ENCODE measurements at places on chromosomes 2 and 18. TPM values are rescaled to one million over a fixed set of nuclear protein-coding genes. Genes with fewer than 3 reads are reported as not detected.

The TMEM247 gene
- total RNA-seq, result not detected

The REEP1 gene
- 28.1 TPM for total RNA-seq

The UGT1A4 gene
- total RNA-seq, result not detected

The CCDC178 gene
- not detected for total RNA-seq

The KYNU gene
- 2.1 TPM for total RNA-seq

The UGT1A3 gene
- not detected for total RNA-seq

The NT5DC4 gene
- total RNA-seq, result not detected

DNA sequence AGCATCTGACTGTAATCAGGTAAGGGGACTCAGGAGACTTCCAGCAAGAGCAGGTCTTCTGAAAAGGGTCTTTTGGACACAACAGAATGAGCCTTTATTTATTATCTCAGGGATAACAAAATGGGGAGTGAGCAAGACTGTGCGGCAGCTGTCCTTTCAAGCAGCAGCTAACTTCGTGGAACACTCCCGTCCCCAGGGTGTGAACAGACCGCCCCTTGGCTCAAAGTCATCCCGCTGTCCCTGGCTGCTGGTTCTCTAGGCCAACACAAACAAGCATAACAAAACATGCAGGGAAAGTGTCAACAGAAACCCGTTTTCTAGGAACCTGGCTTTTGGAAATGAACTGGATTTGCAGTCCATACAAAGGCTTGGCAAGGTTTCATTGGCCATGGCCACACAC is 787.9 kb upstream of the FANCL start:
- peak; percentile 57 for DNase-seq

- no peak for DNase-seq
These were observed 49.3 kb downstream of the UXS1 start for GRCh38 chr2:106144621-106145331.

DNA sequence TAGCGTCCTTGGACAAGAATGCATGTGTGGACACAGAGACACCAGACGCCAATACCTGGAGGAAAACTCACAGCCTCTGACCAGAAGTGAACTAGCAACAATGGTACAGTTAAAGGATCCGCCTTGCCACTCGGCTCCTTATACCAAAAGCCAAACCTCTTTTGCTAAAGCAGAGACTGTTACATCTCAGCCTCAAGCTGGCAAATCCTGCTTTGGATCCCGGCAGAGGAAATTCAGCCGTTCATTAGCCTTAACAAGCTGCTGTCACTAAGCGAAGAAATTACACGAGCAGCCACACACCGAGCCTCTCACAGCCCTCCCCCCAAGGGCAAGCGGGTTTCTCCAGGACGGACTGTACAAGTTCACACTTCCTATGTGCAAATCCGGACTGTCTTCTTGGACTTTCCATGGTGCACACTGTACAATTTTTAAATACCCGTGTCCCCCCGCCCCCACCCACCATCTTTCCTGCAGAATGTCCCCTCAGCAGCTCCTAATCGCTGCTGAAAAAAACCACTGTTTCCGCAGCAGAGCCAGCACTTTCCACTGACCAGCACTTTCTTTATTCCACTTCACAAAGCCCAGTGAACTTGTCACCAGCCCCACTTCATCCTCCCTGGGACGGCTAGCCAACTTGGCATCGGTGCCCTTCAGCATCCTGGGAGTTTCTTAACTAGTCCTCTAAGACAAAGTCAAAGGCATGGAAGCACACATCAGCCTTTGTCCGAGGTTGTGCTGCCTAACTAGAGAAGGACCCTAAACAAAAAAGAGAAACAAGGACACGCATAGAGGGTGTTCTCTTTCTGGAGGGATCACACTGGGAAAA is 1.5 kb downstream of the KLF7 start:
- DNase-seq, result peak; percentile 86

- DNase-seq, result no peak
These were observed 67.3 kb downstream of the SNORC start for GRCh38 chr2:232937278-232937906.

- no peak for DNase-seq
These were observed 45.3 kb downstream of the TNFRSF11A start for GRCh38 chr18:62370366-62370765.

GRCh38 chr2:147017951-147018645 is 826.7 kb upstream of the ACVR2A start:
- DNase-seq, result no peak

- DNase-seq, result peak; percentile 23
These were observed 100.8 kb upstream of the ZSWIM2 start for GRCh38 chr2:186949726-186950256.

DNA sequence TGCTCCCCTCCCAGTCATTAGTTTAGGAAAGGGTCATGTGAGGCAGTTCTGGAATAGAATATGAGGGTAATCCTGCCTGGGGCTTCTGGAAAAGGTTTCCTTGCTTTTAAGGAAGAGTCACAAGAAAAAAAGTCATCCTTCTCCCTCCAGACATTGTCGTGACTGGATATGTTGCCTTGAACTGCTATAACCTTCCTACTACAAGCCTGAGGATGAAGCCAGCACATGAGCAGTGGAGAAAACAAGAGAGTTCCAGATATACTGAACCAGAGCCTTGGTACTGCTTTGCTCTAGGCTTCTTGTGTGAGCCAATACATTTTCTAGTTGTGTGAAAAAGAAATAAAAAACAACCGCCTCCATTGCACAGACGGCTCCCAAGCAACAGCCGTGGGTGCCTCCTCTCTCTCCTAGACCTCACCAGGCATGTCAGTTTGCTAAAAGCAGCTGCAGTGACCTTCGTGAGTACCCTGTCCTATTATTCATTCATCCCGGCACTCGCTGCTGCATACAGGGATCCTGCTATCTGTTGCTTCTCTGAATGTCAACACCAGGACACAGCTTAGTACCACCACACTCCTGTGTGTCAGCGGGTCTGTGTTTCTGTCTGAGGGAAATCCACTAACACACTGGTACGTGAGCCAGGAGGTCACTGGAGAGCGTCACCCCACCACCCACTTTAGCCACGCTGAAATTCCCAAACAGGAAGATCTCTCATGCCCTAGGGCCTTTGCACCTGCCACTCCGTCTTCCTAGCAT is 186.7 kb downstream of the KLHL29 start:
- peak; percentile 32 for DNase-seq

GRCh38 chr18:78973357-78974083 is 6.1 kb upstream of the SALL3 start:
- DNase-seq, result peak; percentile 59

DNA sequence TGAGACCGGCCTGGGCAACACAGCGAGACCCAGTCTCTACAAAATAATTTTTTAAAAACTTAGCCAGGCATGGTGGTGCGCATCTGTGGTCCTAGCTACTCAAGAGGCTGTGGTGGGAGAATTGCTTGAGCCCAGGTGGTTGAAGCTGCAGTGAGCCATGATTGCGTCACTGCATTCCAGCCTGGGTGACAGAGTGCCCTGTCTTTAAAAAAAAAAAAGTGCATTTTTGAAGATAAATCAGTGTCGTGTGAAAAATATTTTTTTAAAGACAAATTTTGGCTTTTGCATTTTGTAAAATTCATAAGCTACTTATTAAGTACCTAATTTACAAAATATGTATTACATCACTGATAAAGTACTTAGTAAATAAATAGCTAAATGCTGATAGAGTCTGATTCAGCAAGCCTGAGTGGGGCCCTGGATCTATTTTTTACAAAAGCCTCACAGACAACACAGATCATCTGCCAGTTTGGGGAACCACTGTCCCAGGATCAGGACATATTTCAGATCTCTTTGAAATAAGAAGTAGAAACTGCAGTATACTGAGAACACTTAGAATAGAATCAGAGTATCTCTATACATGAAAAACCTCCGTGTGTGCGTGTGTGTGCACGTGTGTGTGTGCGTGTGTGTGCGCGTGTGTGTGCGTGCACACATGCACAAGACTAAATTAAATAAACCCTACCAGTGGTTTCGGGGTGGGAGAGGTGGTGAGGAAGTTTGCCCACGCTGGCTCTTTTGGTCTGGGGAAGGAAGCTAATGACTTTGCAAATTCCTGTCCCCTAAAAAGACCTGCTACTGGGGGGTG is 61.6 kb downstream of the AAK1 start:
- no peak for DNase-seq

DNA sequence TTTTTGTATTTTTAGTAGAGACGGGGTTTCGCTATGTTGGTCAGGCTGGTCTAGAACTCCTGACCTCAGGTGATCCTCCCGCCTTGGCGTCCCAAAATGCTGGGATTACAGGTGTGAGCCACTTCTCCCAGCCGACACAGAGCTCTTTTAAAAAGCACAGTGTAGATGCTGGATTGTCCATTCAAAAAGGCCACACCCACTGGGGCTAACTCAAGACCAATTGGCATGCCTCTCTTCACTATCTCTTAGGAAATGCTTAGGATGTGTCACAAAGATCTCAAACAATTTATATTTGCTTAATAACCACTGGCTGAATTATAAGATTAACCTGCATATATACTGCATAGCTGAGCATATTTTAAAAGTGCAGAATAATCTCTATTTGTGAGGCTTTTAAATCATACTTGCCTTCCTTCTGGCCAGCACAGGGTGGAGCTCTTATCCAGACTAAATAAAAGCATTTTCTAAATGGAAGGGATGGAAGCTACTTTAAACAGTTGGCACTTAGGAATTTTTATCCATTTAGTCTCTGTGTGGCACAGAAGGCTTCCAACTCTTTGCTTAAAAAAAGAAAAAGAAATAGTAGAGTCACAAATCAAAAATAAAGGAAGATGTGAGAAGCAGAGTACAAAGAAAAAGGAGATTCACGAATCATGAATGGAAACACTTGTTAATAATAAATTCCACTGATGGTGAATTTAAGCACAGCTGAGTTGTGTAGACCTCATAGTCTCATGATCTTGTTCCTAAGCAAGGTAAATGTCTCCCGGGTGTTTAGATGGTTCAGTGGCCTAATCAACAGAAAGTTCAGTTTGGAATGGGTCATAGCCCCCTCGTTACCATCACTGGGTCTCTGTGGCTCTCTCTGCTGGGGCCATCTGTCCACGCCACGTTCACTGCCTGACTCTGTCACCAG is 22.4 kb downstream of the CRYGD start:
- no peak for DNase-seq

GRCh38 chr2:216394881-216395280 is 17.4 kb upstream of the SMARCAL1 start:
- no peak for DNase-seq

DNA sequence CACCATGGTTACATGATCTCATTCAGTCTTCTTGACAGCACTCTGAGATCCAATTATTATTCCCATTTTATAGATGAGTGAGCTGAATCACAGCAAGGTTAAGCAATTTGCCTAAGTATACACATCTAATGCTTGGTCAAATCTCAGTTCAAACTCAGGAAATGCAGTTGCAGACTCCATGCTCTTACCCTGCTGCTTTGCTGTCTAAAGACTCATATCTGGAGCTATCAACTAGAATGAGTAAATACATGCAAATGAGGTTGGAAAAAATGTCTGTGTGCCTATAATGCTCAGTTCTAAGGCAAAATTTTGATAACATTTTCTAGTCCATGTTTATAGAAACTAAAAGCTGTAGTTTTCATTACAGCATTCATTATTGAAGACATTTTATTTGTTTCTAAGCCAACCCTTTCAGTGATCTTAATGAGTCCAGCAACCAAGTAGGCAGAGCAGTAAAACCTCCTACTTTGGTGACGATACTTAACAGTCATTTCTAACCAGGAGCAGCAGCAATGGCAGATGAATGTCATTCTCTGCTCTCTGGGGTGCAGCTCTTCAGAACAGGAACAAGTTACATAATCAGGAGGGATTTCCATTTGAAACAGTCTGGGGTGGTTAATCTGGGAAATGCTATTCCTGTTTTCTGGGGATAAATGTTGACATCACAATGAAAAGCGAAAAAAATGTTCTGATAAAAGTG is 396.8 kb upstream of the UBE2E3 start:
- no peak for DNase-seq

DNA sequence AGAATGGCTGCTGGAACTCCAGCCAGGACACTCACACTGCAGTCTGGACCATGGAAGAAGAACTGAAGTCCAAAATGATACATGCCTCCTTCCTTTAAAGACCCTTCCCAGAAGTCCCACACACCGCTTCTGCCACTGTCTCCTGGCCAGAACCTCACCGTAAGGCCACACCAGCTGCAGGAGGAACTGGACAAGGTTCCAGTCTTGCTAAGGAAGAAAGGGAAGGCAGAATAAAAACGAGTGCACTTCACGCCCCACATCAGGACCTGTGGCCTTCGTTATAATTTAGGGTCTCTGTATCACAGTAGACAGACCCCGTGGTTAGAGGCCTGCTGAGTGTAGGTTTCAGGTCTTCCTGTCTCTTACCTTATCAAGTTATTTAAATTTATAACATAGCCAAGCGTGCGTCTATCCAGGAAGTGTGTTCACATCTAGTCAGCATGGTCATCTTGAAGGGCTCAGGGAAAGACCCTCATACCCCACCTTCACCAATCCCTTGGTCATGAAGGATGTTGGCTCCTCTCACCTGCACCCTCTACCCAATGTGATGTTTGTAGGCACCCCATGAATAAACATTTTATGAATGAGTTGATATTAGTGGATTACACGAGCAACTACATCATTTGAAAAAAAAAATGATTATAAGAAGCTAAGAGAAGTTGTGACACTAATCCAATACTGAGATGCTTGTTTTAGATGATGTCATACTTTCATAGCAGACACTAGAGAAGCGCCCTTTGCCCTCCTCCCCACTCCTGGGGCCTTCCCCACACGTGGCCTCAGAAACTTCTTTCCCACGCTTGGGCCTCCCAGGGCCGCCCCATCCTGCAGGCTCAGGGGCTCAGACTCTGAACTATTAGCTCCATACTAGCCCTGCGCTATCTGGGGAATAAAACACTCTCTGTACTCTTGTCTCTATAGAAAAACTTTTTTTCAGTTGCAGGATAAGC is 157.6 kb downstream of the FAM210A start:
- DNase-seq, result no peak

GRCh38 chr18:68623342-68623741 is 91.6 kb downstream of the TMX3 start:
- peak; percentile 41 for DNase-seq

- DNase-seq, result peak; percentile 81
These were observed 605 bp downstream of the REV1 start for GRCh38 chr2:99489063-99489760.

GRCh38 chr2:112187046-112187715 is 49.0 kb downstream of the FBLN7 start:
- DNase-seq, result no peak

GRCh38 chr2:72629062-72629461 is 196.8 kb downstream of the EXOC6B start:
- DNase-seq, result no peak

- no peak for DNase-seq
These were observed 282.4 kb upstream of the CYRIA start for GRCh38 chr2:16948053-16948452.

- DNase-seq, result no peak
These were observed 2.2 kb downstream of the PLEKHA3 start for GRCh38 chr2:178482437-178482836.

- DNase-seq, result no peak
These were observed 22.1 kb downstream of the HTR2B start for GRCh38 chr2:231102772-231103171.

- DNase-seq, result no peak
These were observed 51.4 kb upstream of the MAP4K3 start for GRCh38 chr2:39488450-39488849.

- no peak for DNase-seq
These were observed 19.3 kb upstream of the CAVIN2 start for GRCh38 chr2:191866195-191866594.
